Spleen (tissue), 13 donors: ENCODE measurements at places on chromosomes 5 and 9. TPM values are rescaled to one million over a fixed set of nuclear protein-coding genes. Genes with fewer than 3 reads are reported as not detected.

DNA sequence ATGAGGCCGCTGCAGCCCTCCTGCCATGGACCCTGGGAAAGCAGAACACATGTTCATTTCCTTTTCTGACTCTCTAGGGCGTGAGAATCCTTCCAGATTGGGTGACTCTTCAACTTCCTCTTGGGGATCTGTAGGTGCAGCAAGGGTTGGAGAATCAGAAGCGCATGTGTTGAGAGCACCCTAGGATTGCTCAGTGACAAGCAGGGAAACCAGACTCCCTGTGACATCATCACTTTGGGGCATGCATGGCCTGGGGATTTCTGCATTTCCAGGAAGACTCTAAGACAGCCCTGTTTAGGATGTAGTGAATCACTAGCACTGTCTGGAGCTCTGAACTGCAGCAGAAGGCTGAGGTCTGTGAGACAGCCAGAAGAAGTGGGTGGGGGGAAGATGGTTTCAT is 15.1 kb upstream of the LCP2 start:
- DNase-seq, result no peak

GRCh38 chr9:33684831-33685230 is 110.5 kb upstream of the PRSS3 start:
- no peak for DNase-seq

- peak; percentile 5 for DNase-seq
These were observed 40.0 kb upstream of the MYO10 start for GRCh38 chr5:16975950-16976624.

- no peak for DNase-seq
These were observed 7.9 kb upstream of the ENTREP1 start for GRCh38 chr9:69317081-69317480.

DNA sequence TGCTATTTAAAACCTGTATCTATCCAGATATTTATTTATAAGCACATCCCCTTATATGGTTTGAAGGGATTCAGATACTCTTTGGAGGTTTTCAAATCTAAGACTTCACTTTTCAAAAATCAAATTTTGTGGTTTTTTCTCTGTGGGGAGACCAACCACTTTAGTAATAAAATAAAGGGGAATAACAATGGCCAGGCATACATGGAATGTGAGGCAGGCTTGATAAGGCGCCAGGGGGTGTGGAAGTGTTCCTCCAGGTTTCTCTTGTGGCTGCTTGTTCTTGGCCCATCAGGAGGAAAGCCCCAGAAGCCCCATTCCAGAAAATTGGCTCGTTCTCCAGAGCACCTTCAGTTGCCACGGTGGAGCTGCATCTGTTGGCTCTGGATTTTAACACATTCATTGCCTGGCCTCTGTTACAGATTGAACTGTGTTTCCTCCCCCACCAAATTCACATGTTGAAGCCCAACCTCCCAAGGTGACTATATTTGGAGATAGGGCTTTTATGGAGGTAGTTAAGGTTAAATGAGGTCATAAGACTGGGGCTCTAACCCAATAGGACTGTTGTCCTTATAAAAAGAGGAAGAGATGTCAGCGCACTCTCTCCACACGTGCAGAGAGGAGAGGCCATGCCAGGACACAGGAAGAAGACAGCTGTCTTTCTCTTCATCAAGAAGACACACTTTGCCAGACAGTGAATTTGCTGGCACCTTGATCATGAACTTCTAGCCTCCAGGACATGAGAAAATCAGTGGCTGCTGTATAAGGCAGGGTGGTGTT is 195.9 kb downstream of the TMEM38B start:
- no peak for DNase-seq

- no peak for DNase-seq
These were observed 33.0 kb downstream of the ARHGEF37 start for GRCh38 chr5:149614034-149614907.

DNA sequence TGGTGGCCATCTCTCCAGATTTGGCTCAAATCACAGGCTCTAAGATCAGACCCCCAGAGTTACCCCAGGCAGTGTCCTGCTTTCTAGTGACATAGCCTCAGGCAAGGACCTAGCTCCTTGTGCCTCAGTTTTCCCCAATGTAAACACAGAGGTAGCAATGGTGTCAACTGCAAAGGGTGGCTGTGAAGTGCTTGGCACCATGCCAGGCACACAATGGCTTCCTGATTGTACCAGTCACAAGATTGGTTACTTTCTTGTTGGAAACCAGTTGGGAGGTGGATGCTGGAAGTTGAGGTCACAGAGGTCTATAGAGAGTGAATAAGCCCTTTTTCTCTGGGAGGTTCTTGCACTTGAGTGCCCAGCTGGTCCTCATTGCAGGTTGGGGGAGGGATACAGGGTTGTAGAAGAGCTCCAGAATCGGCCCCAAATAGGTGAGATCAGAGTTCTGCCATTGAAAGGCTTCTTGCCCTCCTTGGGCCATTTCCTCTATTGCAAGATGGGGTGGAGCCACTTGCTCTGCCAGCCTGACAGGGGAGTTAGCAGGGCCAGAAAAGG is 2.3 kb downstream of the STKLD1 start:
- DNase-seq, result no peak

ANKRD33B gene
- 26.7 TPM for total RNA-seq

MAMDC4 gene
- 17.8 TPM for total RNA-seq

ASPN gene
- total RNA-seq, result 0.93 TPM

FOXD4 gene
- total RNA-seq, result 0.41 TPM
